ENCODE measurements at places on chromosomes 4 and X.

DNA sequence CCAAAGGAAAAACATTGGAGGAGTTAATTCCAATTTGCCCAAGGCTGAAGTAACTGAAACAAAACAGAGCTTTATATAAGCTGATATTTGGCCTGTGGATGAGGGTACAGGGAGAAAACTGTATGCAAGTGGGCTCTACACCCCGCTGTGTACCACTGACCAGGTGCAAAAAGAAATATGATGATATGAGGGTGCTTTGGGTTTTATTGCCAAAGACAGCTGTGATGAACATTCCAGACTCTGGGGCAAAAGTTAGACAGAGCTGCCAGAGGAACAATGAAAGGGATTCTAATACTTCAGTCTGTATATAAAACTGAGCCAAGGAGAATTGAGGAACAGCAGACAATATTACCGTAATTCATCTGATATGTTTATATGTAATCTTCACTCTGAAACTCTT is 117.4 kb downstream of the MID1 start:
- DNase-seq: no peak

GRCh38 chrX:8179656-8180055 is 8.6 kb upstream of the VCX2 start:
- peak; percentile 1 for DNase-seq

DNA sequence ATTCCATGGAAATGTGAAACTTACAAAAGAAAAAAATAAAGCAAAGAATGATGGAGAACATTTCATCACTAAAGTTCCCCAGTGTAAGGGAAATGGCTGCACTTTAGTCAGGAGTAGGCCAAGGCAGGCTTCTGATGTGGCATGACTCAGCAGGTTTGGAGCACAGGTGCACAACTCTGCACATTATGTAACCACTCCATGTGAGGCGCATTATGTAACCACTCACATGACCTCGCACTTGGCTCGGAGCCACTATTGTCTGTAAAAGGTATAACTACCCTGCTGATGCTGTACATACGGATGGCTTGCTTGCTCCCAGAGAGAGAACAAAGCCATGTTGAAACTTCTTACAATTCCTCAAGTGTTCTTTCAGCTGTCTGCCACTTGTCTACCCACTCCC is 727.6 kb downstream of the TRAM1L1 start:
- no peak for DNase-seq

- DNase-seq: no peak
Observed at GRCh38 chr4:89263265-89263664, 44.3 kb downstream of the GPRIN3 start.

GRCh38 chr4:140609548-140610425 is 41.0 kb upstream of the UCP1 start:
- DNase-seq: no peak

- DNase-seq: no peak
Observed at GRCh38 chrX:148537556-148538182, 37.3 kb downstream of the AFF2 start.

- DNase-seq: no peak
Observed at GRCh38 chr4:40238008-40238699, 41.3 kb downstream of the RHOH start.

DNA sequence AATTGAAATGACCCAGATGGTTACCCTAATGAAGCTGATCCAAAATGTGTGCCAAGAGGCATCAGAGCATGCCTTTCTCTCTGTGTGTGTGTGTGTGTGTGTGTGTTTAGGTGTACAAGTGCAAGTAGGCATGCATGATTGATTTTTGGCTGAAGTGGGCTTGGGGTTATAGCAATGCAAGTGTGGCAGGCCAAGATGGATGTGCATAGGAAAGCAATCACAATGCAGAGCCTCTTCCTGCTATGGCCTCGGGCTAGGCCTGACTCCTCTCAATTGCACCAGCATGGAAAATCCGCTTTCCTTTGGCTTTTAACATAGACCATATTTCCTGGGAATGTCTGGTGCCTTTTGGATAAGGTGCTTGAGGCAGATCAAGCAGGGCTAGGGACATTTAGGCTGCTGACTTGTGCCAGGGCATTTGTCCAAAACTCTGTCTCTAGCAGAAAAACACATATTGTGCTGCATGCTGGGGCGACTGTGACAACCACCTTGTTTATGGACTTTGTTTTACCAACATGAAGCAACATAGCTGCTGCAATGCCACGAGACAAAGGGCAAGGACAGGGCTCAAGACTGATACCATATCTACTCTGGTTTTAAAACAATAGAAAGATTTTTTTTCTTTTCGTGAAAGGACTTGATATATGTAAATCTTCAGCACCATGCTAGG is 395.7 kb downstream of the RAPGEF2 start:
- DNase-seq: no peak

DNA sequence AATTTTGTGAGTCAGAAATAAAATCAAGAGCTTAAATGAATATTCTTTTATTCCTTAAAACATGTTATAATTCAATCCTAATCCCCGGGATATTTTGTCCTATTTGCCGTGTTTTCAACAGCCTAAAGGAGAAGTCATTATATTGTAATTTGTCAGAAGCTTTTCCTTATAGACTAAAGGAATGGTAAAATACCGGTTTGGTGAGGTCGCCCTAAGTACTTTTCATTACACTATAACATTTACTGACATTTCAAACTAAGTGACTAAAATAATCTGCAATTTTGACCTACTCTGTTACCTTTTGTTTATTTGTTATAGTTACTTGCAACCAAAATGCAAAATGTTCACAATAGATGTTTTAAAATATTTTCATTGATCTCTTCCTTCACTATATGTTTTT is 8.8 kb downstream of the DCLK2 start:
- DNase-seq: no peak

- no peak for DNase-seq
Observed at GRCh38 chr4:21753084-21753760, 195.3 kb downstream of the KCNIP4 start.

GRCh38 chr4:87026800-87027495 is 92.1 kb downstream of the AFF1 start:
- no peak for DNase-seq

DNA sequence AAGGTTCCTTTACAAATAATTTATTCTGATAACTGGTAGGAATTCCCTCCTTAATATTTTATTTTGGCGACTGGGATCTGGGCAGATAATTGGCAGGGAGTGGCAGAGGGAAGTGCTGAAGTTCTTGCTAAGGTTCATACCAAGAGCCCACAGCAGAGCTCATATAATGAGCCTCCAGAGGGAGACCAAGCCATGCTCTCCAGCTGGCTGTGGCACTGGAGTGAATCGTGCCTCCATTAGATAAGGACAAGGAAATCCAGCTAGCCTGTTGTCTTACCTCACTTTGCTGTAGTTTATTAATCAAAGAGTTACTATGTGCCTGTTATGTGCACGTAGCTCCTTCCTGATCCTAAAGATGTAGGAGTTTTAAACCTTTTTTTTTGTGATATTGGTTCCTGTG is 1.3 kb downstream of the ASB12 start:
- no peak for DNase-seq

DNA sequence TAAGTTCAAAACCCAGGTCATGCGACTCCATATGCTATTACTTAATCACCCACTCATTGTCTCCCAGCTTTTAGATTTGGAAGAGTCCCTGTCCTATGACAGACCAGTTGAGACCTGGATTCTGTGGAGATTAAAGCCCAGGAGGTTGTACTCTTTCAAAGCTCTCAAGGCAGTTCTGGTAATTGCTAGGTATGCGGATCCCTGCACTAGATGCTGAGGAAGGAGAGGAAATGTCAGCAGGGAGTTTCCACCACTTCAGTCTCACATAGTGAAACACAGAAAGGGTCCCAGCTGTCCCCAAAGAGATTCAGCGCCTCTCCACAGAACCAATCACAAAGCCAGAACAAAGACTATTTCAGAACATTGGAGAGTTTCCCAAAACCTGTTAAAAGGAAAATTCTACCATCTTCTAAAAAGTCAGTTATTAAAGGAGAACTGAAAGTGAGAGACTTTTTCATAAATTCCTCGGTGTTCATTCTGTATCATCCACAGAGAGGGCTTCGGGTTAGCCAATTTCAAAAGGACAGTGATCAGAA is 53.4 kb downstream of the IRF2 start:
- no peak for DNase-seq

GRCh38 chr4:33924811-33925210 is 2319.5 kb downstream of the ARAP2 start:
- no peak for DNase-seq

DNA sequence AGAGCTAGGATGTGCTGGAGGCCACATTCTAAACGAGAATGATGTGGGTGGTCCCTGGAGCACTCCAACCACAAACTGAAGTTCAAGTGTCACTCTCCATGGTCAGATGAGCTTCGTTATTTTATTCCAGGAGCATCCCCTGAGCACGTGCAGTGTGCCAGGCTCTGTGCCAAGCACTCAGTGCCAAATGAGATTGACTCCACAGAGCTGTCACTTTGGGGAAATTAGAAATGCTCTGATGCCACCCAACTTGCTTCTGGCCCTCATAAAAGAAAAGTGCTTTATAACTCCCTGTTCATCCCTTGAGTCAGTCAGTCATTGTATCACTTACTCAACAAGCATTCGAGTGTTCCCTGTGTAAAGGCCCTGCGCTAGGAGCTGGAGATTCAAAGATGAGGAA is 91.2 kb downstream of the RTL5 start:
- DNase-seq: no peak

- DNase-seq: no peak
Observed at GRCh38 chr4:103498161-103499070, 221.4 kb downstream of the TACR3 start.

DNA sequence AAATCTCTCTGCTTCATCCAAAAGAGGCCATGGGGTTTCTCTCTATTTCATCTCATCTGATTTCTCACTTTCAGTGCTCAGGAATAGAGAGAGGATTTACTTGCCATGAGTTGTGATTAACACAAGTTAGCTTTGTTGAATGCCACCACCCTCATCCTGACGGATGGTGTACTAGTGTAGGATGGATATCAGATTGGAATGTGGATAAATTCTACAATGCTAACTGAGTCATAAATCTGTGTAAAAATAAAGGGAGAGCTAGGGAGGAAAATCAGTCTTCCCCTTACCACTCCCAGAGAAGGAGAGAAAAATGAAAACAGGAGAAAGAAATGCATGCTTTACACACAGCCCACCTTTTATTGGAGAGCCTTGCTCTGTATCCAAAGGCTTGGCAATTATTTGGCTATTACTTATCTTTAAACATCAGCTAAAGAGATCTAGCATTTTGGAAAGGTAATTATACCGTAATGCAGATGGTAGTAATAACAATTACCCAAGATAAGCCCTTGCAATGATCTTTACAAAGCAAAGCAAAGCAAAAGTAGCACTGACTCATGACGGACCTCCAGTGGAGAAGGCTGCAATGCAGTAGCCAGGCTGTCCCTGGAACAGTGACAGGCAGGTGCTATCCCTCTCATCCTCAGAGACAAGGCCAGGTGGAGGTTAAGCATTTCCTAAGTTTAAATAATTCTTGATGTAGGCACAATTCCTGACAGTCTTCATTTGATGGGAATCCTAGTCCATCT is 306.3 kb upstream of the PPARGC1A start:
- DNase-seq: no peak

DNA sequence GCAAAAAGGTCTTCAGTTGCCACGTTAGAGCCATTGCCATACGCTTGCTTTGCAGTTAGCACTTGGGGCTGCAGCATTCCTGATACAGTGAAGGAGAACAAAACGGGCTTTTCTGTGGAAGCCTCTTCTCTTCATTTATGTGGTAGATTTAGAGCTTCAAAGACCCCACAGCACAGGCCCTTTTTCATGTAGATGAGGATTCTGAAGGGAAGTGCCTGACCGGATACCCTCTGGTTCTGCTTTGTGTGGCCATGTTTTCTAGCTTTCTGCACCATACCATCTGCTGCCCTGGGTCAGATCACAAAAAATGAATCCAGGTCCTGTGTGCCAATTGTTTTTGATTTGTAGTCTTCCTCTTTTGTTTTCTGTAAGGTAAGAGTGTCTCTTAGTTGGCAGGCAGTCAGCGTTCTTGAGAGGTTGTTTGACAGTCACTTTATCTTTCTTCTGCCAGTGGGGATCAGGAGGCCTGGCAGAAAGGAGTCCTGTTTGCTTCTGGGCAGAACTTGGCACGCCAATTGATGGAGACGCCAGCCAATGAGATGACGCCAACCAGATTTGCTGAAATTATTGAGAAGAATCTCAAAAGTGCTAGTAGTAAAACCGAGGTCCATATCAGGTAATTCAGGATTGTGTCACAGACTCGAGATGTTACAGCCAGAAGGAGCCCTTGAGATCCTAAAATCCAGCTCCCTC is 7.7 kb downstream of the LAP3 start:
- no peak for DNase-seq

DNA sequence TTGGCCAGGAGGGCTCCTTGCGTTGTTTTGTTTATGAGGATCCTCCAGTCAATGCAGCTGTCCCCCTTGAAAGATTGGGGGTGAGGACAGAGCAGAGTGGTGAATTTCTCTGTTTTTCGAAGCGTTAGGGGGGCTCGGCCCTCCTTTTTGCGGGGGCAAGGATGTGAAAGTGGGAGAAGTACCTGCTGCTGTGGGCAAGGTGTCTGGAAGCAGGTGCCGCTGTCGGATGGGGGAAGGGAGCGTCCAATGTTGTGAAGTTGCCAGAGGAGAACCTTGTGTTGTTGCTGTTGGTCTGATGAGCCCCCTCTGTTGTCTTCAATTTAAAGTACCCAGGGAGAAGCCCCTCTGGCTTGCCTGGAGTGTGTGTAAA is 613 bp downstream of the GLRB start:
- DNase-seq: no peak

- no peak for DNase-seq
Observed at GRCh38 chrX:45788941-45789348, 588.3 kb upstream of the DIPK2B start.

DNA sequence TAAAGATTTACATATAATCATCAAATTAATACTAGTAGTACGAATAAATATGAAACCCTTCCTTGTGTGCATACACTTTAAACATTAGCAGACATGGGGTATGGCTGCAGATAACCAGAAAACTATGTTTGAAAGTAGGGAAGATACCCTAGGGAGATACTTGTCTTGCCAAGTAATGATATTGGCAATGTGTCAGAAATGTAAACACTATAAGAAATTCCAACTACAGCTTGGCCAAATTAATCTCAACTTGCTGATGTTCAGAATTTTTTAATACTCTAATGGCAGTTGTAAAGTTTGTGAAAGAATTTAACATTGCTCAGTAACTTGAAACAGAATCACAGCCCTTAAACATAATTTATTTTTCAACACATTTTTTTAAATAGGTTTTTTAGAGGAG is 27.4 kb upstream of the HPGD start:
- DNase-seq: no peak

- peak; percentile 49 for DNase-seq
Observed at GRCh38 chr4:141645611-141646340, 9.4 kb downstream of the IL15 start.

DNA sequence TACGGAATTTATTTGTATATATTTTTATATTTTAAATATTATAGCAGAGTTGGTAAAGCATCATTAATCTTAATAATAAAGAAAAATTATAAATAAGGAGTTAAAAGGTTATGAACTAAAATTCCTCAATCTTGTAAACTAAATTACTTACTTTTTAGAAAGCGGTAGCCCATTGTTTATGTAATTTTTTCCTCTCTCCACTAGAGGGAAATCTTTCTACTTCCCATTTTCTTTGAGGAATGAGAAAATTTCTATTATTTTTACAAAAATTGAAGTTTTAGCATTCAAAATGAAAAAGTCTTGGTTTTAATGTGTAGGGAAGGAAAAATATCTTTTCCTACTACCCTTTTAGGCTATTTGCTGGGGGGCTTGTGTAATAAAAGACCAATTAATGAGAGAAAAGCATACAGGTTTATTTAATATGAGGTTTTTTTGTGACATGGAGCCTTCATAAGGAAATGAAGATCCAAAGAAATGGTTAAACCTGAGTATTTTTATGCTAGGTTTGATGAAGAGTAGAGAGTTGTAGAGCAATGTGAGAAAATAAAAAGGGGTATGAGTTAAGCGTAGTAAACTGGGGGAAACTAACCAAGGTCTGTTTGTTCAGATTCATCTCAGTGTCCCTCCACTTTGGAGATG is 68.7 kb upstream of the ADAD1 start:
- DNase-seq: no peak
